ENCODE measurements at places on chromosomes 12 and 14.

DNA sequence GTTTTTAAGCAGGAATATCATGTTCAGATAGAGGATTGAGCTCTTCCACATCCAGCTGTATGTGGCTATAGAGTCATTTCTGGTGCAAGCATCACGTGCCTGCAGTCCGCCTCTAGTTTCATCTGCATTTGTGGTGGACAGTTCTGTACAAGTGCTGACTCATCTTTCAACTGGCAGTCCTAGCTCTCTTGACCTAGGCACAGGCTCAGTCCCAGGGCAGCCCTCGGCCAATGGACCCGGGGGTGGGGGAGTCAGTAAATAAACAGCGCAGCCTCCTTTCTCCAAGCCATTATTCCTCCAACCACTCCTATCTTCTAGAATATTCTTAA, 41.8 kb upstream of the FRMD6 start:
- DNase-seq = no peak

DNA sequence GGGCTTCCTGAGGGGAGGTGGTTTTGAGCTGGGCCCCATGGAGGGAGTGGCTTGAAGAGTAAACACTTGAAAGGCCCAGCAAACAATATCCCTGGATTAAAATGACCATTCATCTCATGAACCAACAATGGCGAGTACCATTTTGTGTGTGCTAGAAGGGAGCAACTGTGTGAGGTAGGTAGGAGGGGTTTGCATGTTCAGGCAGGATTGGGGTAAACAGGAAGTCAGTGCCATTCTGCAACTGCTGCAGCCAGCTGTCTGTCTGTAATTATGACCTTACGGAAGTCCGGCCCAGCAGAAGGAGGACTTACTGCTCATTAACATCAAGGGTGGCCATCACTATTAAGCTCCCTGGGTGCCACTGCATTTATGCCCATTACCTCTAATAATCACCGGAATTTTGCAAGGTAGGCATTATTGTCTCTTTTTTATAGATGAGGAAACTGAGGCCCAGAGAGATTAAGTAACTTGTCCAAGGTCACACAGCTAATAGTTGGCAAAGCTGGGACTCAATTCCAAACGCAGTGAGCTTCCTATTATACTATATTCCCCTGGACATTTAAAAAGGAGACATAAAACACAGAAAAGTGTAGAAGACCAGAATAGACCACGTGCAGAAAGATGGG, 16.6 kb upstream of the IFI27L2 start:
- DNase-seq = no peak

- DNase-seq = no peak
These were observed 1126.0 kb downstream of the AACS start for GRCh38 chr12:126191031-126191891.

DNA sequence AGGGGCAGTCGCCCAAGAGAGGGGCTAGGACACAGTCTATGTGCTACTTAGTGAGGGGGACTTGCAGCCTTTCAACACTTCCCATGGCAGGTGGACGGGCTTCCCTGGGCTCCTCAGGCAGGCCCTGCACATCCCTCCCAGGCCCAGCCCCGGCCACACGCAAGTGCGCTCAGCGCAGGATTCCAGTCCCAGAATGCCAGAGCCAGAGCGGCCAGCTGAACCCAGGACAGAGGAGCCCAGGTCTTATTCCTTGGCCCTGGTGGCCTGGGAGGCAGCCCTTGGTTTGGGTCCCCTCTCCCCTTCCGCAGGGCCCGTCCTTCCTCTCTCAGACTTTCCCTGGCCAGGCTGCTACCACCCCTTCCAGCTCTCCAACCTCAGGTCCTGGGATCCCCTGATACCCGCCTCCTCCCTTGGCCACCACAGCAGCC, 12.0 kb downstream of the DLK1 start:
- no peak for DNase-seq

DNA sequence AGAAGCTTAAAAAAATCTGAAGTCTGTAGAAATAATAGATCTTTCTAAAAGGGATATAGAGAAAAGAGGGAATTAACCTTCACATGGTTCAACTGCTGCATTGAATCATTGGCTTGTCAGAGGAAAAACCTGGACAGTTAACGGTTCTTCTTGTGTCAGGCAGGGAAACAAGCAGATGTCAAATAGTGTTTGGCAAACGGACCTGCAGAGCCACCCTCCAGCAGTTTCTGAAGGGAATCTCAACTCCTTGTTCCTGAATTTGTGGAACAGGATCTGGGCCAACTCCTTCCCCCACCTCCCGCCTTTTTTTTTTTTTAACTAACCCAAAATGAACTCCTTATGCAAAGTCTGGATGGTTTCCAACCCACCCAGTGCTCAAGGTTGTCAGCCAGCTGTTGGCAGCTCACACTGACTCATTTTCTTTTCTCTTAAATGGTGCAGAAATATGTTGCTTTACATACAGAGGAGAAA, 187.3 kb downstream of the CAND1 start:
- DNase-seq = no peak

GRCh38 chr14:90184571-90185266, 71.6 kb upstream of the PSMC1 start:
- no peak for DNase-seq

GRCh38 chr12:93848523-93849101, 171.4 kb downstream of the CRADD start:
- DNase-seq = no peak

GRCh38 chr12:100574187-100575074, 947 bp downstream of the GAS2L3 start:
- no peak for DNase-seq

DNA sequence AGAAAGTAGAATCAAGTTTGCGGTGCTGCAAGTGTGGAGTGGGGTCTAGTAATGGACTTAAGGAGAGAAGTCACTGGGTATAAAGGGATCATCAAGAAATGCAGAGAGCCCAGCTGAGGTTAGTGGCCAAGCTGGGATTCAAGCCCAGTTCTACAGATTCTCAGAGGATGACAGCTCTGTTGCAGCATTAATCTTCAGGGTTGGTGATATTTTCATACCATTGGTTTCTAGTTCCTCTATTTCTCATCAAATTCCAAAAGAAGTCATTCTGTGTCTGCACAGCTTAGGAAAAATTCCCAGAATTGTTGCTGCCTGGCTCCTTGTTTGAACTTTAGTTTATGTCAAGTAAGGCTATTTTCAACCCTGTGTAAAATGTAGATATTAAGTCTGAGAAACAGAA, 169.5 kb upstream of the NTF3 start:
- DNase-seq = no peak

All from stimulated activated CD4-positive, alpha-beta T cell treated with anti-CD3 and anti-CD28 coated beads, Interleukin-12 subunit alpha, Interleukin-12 subunit beta, amount 100 ng/mL, for 48 hours (primary cell).